ENCODE measurements at places on chromosomes 3 and 15.

DNA sequence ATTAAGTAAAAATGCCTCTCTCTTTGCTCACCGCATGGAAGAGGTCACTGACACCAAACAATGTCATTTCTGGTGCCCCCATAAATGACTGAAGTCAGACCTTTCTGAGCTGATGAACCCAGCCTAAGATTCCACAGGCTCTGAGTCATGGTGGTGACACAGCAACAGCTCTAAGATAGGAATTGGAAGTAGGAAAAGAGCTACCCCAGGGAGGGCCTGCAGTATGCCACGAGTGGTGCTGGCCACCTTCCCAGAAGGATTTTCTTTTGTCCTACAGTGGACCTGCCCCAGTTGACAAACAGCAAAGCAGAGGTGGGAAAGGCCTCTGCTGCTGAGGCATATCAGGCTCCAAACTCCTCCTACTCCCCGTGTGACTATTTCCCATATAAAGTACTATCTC, 208.1 kb downstream of the MINAR1 start:
- DNase-seq: peak; percentile 86

DNA sequence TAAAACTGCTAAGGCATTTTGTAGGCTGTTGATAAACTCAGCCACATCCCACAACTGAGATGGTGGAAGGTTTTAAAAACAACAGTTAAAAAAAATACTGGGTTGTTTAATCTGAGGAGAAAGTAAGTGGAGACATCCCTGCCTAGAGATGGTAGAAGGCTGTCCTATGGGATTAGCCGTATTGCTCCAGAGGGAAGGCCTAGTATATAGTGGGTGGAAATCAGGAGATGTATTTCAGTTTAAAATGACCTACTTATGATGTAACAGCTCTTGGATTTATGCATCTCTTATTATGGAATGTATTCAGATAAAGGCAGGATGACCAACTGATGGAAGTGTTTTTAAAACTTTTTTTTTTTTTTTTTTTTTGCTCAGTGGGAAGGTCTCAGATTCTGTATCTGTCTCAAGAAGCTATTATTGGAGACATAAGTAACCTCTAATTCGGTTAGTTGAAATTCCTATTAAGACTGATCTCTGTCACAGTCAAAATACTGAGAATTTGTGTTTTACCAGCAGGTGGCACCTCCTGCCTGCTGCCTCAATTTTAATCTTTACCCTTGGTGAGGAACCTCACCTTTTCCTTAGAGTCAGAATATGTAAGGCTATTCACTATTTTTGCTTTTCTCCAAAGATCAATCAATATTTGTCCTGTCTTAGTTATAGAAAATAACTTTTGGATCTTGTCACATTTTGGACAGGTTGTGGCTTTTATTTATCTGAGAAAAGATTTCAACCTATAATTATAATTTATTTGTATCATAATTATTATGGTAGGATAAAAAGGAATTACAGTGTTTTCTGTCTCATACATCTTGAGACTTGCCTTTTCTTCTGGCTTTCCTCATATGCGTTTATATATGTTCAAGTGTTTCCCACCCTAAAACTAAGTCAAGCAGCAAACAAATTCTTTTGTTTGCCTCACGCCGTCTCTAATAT, 63.0 kb downstream of the VPS8 start:
- peak; percentile 23 for DNase-seq

DNA sequence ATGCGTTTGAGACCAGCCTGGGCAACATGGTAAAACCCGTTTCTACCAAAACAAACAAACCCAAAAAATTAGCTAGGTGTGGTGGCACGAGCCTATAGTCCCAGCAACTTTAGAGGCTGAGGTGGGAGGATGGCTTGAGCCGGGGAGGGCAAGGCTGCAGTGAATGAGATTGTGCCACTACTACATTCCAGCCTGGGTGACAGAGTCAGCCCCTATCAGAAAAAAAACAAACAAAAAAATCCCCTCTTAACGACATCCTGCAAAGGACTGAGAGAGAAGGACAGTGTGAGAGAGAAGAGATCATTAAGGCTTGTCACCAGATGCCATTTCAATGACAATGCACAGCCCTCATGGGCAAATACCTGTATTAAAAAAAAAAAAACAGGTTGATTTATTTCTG, 266.7 kb upstream of the ATP10A start:
- no peak for DNase-seq

- DNase-seq: no peak
Measured at GRCh38 chr15:35376707-35377106, 169.3 kb downstream of the DPH6 start.

GRCh38 chr15:98700519-98700918, 52.2 kb downstream of the IGF1R start:
- no peak for DNase-seq

DNA sequence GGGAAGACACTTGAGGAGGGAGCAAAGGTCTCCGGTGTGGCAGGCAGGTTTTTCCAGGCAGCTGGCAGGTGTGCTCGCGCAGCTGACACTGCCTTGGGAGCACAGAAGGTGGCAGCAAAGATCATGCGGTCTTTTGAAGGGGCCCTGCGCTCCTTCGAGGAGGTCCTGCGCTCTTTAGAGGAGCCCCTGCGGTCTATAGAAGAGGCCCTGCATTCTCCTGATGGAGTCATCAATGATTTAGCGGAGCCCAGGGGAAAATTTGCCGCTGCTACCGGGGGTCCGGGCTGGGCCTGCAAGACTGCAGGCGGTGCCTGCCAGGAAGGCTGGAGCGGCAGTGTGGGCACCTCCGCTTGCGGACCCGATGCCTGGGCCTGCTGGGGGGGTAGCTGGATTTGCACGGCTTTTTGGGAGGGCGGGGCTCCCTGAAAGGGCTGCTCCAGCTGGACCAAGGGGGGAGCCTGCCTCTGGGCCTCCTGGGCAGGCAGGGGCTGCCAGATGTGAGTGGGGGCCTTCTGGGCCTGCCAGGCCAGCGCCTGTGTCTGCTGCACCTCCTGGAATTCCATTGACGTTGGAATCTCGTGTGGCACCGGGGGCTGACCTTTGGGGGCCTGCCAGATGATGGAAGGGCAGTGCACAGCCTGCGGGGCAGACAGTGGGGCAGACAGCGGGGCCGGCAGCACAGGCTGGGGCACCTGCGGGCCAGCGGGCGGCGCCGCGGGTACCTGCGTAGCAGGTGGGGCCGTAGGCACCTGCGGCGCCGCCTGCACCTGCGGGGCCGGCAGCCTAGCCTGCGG, 2.1 kb downstream of the MAGEL2 start:
- no peak for DNase-seq

- DNase-seq: peak; percentile 67
Measured at GRCh38 chr15:28098766-28099554, at the start of gene OCA2. Gene OCA2, minus strand, starts transcription at chr15:28099315. Its CDS starts 17,441 bp downstream, at chr15:28081874.

GRCh38 chr3:31629054-31629453, 96.3 kb downstream of the STT3B start:
- DNase-seq: no peak

GRCh38 chr3:12758025-12758781, 856 bp downstream of the TMEM40 start:
- DNase-seq: peak; percentile 64

DNA sequence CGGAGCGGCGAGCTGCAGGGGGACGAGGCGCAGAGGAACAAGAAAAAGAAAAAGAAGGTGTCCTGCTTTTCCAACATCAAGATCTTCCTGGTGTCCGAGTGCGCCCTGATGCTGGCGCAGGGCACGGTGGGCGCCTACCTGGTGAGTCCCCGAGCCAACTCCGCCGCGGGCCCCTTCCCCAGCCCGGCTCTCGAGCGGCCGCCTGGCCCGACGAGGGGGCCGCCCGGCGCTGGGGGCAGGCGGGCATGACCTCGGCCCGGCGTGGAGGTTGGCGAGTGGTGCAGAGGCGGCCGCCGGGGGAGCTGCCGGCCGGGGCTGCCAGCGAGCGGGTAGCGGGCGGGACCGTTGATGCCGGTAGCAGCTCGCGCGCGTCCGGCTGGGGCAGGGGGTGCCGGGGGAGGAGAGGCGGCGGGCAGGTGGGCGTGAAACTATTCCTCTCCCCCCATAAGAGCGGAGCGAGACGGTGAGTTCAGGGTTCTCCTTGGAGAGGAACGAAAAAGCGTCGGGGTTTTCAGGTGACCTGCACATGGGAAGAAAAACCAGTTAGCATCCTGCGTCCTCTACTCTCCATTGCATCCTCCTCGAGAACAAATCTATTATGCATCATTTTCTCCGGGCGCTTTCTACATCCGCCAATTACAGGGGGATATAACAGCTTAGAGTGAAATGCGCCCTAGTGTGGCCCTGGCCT, 585 bp downstream of the SLCO3A1 start:
- DNase-seq: peak; percentile 17

GRCh38 chr3:169661361-169662131, 2.0 kb downstream of the MECOM start:
- DNase-seq: no peak

GRCh38 chr3:757711-758110, 335.1 kb upstream of the CNTN6 start:
- DNase-seq: no peak

- DNase-seq: no peak
Measured at GRCh38 chr3:153274561-153274960, 112.5 kb downstream of the RAP2B start.

GRCh38 chr15:33460166-33460805, 149.5 kb downstream of the RYR3 start:
- no peak for DNase-seq

DNA sequence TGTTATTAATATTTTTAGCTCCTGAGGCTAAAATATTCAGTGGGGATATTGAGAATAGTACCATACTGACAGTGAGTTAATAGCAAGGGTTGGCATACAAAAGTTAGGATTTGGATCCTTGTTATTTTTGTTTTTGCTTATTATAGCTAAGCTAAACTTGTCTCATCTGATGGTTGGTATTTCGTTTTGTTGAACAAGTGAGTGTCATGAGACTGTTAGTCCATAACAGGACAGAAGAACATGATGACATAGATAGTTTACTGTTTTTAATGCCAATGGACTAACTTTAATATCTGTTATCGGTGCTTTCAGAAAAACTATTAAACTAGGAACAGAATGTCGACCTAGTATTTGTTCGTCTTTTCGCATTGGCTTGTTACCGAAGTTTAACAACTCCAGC, 48.5 kb downstream of the GPR171 start:
- no peak for DNase-seq

DNA sequence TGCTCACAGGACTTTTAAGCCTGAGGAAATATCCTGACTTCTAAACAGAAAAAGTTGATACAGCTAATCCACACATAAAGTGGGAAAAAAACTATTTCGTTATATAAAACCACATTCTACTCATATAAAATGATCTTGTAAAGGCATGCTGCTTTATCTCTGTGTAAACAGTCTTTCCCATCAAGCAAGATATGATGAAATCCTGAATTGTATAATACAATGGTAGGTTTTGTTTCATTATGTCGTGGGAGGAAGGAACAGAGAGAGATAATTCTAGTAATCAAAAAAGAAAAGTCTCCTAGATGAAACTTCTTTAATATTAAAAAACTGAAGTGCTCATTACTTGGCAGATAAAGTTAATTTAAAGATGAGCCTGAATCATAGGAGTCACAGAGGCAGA, 92.6 kb upstream of the SNTN start:
- DNase-seq: no peak

GRCh38 chr3:134345202-134345601, 29.0 kb downstream of the AMOTL2 start:
- DNase-seq: no peak

- DNase-seq: peak; percentile 31
Measured at GRCh38 chr15:82138306-82138705, 92.5 kb upstream of the MEX3B start.

- DNase-seq: peak; percentile 16
Measured at GRCh38 chr3:160544844-160545503, 20.4 kb downstream of the KPNA4 start.

DNA sequence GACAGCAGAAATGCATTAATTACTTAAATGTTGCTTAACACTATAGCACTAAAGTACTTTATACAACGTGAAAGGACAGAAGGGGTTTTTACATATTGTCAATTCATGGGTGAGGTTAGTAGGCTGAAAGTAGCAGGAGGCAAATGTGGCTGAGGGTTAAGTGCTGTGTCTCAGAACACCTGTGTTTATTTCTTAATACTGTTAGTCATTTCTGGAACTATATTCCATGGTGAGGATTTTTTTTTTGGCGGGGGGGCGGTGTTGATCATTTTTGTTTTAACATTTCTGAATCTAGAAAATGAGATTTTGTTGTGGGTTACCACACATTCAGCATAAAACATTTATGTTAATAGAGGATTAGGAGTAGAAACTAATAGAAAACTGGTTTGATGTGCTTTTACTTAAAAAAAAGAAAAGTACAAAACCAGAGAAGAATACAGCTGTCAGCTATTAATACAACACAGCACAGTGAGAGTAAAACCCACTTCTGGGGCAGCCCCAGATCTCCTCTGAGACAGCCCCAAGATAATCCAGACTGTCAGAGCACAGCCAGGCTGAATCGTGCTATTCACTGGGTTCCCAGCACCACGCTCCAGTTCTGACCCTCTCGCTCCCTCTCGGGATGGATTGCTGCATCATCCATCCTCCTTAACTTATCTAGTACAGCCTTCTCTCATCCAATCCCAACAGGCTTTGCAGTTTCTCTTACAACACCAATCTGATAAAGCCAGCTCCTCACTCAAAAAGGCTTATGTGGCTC, 307.7 kb downstream of the TUSC7 start:
- DNase-seq: no peak

GRCh38 chr15:98444138-98444537, 204.2 kb upstream of the IGF1R start:
- DNase-seq: no peak

- no peak for DNase-seq
Measured at GRCh38 chr15:40493089-40493840, 22.5 kb downstream of the CHST14 start.

GRCh38 chr3:86562090-86562489, 428.9 kb downstream of the VGLL3 start:
- no peak for DNase-seq

Data from AG10803 (cell line).